ENCODE measurements at places on chromosomes 12 and 14.

DNA sequence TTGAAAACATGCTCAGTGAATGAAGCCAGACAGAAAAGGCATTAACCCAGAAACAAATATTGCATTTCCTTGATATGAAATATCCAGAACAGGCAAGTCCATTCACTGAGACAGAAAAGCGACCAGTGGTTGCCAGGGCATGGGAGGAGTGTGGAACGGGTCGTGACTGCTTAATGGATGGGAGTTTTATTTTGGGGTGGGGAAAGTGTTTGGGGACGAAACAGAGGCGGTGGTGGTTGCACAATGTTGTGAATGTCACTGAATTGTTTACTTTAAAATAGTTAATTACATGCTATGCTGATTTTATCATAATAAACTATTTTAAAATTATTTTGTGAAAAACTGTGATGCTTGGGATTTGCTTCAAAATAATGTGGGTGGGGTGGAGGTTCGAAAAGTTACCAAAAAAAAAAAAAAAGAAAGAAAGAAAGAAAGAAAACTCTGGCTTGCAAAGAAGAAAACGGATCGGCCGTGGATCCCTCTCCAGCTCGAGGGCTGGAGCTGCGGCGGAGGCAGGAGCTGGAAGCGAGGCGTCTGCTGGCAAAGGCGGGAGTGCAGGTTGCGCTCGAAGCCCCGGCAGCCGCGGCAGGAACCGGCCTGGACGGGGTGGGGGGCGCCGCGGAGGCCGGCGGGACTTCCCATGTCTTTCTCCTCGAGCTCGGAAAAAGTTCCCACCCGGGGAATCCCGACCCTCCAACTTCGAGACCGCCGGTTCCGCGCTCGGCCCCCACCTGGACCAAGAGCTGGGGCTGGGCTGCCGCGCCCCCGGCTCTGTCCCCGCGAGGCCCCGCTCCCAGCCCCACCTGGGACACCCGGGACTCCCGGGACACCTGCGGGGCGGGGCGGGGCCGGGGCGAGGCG lies 524 bp upstream of the P2RX2 start:
- no peak for DNase-seq

DNA sequence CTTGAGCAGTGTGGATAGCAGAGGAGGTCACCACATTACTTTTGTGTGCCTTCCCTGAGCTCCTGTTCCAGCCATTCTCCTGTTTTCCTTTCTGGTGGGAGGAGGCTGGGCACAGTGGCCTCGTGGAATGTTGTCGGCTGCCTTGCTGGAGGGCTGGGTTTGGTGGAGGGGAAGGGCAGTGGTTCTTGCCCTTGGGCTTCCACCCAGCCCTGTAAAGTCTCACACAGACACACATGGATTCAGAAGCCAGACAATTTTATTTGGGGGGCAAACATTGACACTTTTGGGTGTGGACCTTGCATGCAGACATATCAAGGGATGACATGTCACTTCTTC lies 866 bp downstream of the NPFF start:
- DNase-seq, result no peak

DNA sequence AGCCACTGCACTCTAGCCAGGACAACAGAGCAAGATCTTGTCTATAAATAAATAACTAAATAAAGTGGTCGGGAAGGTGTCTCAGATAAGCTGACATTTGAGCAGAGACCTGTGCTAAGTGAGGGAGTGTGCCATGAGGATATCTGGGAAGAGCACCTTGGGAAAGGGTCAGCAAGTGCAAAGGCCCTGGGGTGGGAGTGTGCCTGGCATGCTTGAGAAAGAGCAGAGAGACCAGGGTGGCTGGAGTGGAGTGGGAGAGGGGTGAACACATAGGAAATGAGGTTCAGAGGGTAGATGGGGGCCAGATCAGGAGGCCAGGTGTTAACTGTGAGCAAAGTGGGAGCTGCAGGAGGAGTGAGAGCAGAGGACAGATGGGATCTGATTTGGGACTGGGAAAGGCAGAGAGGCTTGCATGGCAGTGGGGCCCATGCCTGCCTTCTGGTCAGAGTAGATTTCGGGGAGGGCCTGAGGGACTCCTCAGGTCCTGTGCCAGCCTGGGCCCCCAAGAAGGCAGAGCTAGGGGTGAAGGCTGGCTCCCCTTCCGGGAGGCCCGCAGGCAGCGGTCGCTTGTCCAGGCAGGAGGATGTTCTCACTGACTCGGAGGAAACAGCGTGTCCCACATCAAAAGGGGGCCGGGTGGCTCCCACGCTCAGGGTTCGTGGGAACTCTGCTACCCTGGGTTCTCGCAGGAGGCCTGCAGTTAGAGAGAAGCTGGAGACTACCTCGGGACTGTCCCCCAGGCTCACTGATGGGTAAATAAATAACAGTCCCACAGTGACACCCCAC lies 32.6 kb downstream of the DTX1 start:
- DNase-seq, result no peak

DNA sequence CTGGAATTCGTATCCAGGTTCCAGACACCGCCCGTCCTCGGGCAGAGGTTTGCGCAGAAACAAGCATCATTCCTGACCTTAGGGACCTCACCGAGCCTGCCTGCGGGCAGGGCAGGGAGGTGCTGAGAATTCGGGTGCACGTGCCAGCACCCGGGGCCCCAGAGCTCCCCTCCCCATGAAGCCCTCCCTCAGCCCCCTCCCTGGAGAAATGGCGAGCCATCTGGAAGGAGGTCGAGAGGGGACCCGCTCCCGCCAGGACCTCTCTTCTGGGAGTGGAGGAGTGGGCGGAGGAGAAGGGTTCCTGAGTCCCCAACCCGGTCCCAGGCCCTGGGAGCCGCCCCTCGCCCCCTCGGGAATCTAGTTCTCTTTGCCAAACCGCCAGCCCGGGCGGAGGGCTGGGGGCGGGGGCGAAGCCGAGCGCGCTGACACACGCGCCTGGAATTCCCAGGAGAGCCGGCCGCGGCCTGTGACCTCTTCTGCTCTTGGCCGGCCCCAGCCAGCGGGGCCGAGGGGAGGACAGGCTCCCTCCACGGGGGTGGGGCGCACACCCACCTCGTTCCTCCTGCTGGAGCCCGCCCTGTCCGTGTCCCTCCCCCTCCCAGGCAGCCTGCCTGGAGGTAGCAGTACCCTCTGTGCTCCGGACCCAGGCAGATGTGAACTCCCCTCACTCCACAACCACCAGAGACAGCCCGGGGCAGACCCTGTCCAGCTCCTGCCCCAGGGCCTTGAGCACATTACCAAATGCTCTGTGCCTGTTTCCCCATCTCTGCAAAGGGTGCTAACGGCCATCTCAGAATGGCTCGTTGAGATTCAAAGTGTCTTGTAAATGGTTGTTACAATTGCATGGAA lies 23.0 kb upstream of the GPR132 start:
- peak; percentile 47 for DNase-seq

DNA sequence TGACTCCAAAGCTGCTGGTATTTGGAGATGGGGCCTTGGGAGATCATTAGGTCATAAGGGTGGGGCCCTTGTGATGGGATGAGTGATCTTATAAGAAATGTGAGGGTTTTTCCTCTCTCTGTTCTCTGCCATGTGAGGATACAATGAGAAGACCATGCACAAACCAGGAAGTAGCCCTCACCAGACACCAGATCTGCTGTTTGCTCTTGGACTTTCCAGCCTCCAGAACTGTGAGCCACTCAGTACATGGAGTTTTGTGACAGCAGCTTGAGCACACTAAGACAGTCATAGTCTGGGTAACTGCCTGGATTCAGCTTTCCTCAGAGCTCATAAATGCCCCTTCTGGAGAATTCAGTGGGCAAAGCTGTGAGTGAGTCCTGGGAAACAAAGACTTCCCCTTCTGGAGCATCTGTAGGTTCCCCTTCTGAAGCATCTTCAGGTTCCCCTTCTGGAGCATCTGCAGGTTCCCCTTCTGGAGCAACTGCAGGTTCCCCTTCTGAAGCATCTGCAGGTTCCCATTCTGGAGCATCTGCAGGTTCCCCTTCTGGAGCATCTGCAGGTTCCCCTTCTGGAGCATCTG lies 11.0 kb upstream of the PPP4R3A start:
- DNase-seq, result no peak

GRCh38 chr14:77589099-77589498 lies 27.3 kb downstream of the SPTLC2 start:
- no peak for DNase-seq

DNA sequence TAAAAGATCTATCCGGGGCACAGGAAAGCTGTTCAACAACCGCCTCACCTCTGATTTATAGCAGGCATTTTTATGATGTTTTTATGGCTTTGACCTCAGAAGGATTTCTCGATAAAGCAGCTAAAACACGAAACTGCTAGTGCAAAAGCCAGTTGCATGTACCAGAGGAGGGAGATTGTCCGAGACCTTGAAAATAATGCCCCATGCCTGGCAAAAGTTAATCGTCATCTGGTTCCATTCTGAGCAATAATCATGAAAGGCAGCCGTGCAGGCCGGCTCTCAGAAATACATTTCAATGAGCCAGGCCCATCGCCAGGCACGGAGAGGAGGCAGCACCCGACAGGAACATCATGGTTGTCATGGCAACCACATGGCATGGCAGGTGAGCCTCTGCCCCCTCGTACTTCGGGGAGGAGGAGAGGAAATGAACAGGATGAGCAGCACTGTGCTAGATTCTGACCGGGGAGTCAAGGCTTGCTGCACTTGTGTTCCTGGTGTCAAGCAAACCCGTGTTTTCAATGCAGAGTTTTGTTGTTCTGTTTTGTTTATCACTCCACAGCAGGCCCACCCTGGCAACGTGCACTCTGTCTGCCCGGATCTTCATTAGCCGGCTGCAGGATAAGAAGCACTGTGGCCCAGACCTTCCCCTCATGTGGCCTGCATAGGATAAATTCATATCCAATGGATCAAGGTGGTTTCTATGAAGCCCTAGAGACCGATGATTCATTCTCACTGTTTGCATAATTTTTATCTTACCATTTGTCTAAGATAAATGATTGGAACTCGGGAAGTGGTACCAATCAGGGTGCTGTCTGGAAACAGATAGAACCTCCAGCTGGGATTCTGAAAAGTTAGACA lies 160.2 kb downstream of the RIMBP2 start:
- no peak for DNase-seq

DNA sequence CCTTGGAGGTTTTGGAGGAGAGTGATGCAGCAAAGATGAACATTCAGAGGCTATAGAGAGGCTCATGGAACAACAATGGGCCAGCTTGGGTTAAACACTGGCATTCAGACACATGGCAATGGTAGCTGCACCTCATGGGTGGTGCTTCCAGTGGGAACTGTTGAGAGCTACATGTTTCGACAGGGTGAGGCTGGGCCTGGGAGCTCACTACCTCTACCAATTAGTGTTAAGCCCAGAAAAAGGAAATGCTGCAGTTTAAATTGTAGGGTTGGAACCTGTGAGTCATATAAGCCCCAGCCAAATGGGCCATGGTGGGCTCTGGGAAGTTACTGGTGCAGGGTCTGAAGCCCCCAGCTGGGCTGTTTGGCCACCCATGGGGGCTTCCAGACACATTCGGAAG lies 279.7 kb downstream of the ZFP36L1 start:
- no peak for DNase-seq

- DNase-seq, result no peak
These were observed 15.7 kb downstream of the NFYB start for GRCh38 chr12:104122298-104122697.

DNA sequence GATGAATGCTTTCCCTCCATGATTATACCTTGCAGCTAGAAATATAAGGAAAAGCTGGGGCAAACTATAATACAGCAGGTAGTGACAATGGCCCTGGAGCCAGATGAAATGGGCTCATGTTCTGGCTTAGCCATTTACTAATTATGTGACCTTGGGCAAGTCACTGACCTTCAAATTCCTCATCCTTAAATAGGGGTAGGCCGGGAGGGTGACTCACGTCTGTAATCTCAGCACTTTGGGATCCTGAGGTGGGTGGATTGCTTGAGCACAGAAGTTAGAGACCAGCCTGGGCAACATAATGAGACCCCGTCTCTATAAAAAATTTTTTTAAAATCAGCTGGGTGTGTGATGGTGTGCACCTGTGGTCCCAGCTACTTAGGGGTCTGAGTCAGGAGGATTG lies 155.4 kb downstream of the C12orf75 start:
- no peak for DNase-seq

DNA sequence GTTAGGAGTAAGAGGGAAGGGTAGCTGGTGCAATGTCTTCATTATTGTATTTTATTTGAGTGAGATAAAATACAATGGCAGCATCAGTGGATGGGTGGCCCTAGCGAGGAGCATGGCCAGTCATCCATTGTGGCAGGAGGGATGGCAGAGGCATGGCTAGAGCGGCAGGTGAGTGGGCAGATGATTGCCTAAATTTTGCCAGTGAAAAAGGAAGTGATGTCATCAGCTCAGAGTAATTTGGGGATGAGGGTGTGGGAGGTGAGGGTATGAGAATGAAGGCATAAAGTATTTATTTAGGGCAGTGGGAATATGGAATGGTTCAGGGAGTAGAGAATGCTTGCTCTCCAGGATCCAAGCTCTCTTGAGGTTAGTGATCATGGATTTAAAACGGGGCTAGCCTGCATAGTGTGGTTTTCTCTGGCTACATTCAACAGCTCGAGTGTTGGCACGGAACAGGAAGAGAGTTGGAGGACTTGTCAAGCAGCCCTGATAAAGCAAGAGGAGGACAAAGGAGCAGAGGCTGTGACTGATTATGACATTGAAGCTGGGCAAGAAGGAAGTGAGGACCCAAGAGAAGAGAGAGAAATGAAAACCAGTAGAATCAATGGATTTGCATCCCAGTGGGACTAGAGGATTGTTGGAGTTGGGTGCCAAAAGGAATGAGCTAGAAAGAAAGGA lies 18.7 kb upstream of the SERPINA6 start:
- DNase-seq, result no peak
